ENCODE measurements at places on chromosomes 5 and 9.

GRCh38 chr5:156685481-156685880 is 164.6 kb upstream of the PPP1R2B start:
- DNase-seq: no peak

DNA sequence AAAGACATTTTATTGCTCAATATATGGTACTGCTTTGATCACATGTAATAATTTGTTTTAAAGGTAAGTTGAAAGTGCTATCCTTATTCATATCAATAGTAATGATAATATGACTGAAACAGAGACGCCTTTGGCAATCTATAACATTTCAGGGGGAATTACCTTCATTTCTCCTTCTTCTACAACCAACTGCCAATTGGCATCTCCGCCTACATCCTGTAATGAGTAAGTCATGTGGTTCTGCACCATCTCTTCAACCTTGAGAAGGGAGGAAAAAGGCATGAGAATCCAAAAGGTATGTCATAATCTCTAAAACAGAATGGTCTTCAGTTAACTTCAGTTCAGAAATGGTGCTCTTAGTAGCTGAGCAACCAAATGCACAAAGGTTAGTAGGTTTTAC is 52.4 kb downstream of the HMGCR start:
- no peak for DNase-seq

GRCh38 chr9:33184963-33185362 is 17.8 kb upstream of the B4GALT1 start:
- no peak for DNase-seq

GRCh38 chr5:112870966-112871365 is 9.9 kb downstream of the SRP19 start:
- DNase-seq: no peak

- DNase-seq: no peak
Measured at GRCh38 chr5:38483805-38484398, 72.5 kb downstream of the LIFR start.

DNA sequence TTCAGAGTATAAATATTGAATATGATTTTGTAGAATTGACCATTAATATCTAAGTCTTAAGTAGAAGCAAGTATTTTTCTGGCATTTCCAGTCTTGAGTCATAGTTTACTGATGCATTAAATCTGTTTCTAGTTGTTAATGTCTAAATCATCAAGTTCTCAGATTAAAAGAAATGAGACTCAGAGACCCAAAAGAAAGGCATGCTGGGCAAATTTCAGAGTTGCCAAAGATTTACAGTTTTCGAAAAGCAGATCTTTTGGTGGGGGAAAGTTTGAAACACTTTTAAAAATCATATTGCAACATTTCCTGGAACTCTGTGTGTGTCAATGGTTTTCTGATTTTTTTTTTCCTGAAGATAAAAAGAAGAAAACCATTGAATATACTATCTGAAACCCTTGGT is 60.9 kb downstream of the ANKRD55 start:
- DNase-seq: no peak
